ENCODE measurements at places on chromosomes 5 and 9.

GRCh38 chr5:78920604-78921003, 64.5 kb downstream of the ARSB start:
- no peak for DNase-seq

DNA sequence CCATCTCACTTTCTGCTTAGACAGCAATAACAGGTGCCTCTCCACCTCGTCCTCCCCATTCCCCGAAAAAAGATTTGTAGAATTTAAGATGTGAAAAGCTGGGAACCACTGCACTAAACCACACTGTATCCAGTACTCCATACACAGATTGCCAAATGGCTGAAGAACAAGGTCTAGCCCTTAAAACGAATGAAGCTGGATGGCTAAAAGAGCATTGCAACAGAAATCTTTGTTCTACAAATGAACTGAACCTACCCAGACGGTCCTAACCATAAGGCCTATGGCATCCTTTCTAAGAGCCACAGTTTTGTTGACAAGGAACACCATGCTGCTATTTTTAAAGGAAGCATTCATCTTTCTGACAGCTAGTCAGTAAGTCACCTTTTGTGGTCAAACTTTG, 152.3 kb downstream of the TTC39B start:
- DNase-seq, result no peak

DNA sequence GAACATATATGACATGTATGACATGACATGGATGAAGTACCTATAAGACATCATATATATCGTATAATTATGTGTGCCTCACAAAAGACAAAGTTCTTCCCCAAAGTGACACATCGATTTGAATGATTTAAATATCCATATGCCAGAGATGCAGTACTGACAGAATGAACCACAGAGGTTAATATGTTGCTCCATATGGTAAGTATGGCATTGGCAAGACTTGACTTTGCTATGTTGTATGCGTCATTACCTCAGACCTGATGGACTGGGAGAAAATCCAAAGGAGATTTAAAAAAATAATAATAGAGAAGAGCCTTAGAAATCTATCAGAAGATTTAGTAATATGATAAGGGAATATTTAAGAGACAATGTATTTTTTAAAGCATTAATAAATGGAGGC, 263.2 kb downstream of the PJA2 start:
- DNase-seq, result no peak

DNA sequence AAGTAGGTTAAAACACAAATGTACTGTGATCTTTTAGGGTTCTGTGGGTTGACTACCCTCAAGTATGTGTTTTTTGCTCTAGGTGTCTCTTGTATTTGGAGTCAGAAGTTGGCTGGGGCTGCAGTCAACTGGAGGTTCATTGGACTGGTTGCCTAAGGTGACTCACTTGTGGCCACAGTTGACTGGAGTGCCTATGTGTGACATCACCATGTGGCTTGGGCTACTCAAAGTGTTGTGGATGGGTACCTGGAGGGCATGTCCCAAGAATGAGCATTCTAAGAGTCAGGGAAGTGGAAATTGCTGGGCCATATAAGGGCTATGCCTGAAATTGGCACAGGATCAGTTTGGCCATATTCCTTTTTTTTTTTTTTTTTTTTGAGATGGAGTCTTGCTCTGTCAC, 27.4 kb downstream of the SNX30 start:
- DNase-seq, result no peak

GRCh38 chr5:98110791-98111190, 662.7 kb upstream of the RGMB start:
- no peak for DNase-seq

- DNase-seq, result no peak
Measured at GRCh38 chr5:72955143-72955767, 586 bp upstream of the FCHO2 start.

DNA sequence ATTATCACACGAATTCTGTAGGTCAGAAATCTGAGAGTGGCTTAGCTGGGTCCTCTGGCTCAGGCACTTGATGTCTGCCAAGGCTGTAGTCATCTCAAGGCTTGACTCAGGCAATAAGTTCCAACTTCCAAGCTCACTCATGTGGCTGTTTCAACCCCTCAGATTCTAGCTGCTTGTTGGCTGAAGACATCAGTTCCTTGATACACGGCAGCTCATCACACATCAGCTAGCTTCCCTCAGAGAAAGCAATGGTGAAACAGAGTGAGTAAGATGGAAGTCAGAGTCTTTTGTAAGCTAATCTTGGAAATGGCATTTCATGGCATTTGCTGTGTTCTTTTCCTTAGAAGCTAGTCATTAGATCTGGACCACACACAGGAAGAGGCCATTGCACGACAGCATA, 204.2 kb upstream of the PTGER4 start:
- no peak for DNase-seq

- DNase-seq, result no peak
Measured at GRCh38 chr5:86749841-86750240, 132.1 kb downstream of the COX7C start.

DNA sequence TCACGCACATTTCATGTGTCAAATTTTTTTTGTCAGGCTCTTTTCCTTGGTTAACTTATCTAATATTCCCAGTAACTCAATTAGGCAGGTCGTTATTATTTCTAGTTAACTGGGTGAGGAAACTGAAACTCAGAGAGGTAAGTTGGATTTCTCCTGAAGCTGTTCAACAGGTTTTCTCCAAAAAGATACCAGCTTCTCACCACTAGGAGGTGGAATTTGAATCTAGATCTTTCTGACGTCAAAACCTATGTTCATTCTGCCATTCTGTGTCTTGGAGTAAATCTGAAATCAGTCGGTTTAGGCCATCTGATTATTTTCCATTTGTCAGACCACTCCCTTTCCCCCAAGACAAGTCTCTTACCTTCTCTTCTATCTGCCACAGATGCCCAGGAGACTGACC, 572.9 kb downstream of the ACTL7B start:
- DNase-seq, result no peak

- no peak for DNase-seq
Measured at GRCh38 chr5:33166522-33166921, 274.2 kb upstream of the TARS1 start.

DNA sequence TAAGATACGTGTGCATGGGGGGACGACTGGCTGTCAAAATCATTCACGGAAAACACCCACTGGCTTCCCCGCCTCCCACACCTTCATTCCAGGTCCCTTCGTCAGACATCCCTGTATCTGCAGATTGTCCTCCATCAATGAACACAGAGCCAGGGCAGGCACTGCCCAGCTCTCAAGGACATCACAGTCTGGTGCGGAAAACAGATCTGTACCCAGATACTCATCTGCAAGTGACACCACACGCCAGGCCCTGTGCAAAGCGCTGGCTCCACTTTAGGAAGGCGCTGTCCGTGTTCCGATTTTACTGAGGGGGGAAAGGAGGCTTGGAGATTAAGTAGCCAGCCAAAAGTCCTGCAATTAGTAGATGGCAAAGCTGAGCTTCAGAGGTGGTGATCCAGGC, 72.3 kb downstream of the OLFM1 start:
- DNase-seq, result no peak

DNA sequence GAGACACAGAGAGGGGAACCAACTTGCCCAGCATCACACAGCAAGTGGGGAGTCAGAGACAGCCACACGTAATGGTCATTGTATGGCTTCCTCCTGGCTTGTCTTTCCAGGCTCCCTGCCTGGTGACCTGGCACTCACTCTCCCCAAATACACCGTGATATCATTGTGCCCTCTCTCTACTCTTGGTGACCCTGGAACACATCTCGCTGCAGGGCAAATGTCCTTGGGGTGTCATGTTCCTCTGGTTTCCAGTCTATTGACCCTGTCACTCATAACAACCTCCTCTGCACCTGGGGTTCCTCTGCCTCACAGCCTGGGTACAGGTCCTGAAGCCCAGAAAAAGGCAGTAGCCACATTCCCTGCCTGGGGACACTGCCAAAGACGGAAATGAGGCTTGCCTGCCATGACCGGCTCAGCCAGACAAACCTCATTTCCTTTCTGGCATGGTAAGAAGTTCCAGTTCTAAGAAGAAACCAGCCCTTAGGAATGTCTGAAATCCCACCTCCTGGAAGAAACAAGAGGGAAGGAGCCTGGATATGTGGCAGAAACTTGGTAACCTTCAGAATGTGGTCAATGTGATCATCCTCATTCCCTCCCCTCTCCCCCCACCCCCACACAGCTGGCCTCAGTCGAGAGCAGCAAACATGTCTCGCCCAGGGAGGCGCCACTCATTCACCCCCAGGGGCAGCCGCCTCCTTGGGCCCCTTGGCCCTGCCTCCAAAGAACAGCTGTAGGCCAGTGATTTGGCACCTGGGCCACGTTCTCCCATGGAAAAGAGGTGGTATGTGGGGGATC, 30.6 kb upstream of the SMU1 start:
- no peak for DNase-seq

DNA sequence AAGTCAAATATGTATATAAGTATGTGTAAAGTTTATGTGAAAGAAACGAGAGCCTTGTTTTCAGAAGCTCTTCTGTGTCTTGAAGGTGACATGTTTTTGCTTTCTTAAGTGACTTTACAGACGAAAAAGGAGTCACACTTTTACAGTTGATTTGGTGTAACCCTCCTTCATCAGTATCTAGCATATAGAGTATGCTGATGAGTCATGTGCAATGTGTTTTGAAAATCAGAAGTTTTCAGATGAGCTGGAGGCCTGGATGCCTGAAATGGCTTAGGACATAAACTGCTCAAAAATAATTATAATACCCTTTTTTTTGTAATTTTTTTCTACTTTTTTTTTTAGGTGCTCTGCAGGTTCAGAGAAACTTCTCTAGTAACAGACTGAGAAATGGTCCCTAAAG, 209.5 kb downstream of the CD180 start:
- DNase-seq, result no peak

Data from NCI-H1105 (cell line).